ENCODE measurements at places on chromosomes 2 and 18.

DNA sequence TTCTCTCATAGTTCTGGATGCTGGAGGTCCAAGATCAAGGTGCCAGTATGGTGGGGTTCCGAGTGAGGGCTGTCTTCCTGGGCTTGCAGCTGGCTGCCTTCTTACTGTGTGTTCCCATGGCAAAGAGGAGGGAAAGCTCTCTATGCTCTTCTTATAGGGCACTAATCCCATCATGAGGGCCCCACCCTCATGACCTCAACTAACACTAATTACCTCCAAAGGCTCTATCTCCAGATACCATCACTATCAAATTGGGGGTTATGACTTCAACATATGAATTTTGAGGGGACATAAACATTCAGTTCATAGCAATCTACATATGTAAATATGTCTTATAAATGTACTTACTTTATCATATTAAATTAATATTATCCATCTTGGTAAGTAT, 274.5 kb upstream of the SESTD1 start:
- no peak for DNase-seq

DNA sequence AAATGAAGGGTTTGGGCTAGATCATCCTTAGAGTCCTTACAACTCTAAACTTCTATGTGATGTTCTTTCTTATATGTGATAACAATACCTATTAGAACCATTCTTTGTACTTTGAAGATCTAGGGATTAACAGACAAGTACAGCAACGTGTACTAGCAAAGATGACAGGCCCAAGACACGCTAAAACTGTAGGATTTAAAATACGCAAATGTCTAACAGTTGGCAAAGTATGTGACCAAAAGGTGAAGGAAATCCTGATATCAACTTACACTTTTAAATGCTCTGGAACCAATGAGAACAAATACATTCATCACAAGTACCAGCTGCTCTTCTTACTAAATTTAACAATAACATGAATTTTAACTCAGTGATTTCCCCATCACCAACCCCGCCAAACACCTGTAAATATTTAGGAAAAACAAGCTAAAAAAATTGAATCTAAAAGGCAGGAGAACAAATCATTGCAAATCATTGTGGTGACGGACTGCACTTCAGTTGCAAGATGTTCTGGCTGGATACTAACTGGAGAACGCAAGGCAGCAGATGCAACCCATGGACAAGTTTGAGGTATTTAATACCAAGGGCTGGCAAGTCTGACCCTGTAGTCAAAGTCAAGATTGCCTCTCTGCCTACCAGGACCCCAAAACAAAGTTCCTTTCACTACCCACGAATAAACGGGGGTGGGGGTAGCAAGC, 1.4 kb downstream of the ANKRD44 start:
- no peak for DNase-seq

DNA sequence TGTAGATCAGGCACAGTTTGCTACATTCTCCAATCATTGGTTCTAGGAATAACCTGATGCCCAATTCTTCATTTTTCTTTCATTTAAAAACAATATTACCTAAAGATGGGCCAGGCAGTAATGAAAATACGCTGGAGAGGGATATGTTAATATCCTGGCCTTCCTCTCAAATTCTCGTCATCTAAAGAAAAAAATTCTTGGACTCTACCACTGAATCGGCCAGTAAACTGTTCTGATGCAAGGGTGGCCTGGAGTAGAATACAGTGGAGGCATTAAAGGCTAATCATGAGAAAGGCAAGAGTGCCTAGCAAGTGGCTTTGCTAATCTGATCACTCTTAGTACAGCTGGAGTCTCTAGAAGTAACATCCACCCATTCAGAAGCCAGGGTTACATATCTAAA, 157.7 kb downstream of the ANTXR1 start:
- DNase-seq: no peak

GRCh38 chr2:175004730-175004979, 526 bp downstream of the CHN1 start:
- DNase-seq: no peak

- no peak for DNase-seq
These were observed 333.0 kb downstream of the IRS1 start for GRCh38 chr2:226466589-226466988.

DNA sequence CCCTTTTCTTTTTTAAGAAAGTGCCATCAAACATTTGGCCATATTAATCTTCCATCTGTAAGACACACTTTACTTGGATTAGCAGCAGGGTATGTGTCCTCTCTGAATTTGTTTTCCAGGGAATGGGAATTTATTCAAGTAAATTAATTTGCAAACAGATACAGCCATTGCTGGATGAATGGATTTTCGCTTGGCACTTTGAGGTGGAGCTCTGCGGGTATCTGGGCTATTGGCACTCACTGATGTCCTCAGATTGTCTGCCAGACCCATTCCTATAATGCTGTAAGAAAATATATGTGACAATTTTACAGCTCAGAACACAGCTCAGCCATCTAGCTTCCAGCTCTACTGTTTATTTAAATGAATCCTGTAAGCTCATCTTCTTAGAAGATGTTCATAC, 201.2 kb upstream of the CDH20 start:
- DNase-seq: no peak

- no peak for DNase-seq
These were observed 7.8 kb upstream of the ANXA4 start for GRCh38 chr2:69734035-69734611.

- DNase-seq: no peak
These were observed 224.2 kb downstream of the CDH2 start for GRCh38 chr18:27952741-27953140.

GRCh38 chr2:5825686-5826085, 133.5 kb downstream of the SOX11 start:
- DNase-seq: no peak

DNA sequence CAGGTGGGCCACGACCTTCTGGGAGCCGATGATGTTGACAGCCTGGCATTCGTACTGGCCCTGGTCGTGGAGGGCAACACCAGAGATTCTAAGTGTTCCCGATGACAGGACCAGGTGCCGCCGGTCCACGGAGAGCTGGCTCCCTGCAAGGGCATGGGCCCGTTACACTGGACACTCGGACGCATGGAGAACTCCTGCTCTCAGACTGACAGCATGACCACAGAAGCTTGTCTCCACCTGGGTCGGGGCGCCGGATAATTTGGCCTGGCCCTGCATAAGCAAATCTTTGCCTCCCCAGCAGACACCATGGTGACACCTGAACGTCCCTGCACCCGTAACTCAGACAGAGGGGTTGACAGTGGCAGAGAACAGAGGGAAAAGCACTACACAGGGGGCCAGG, 80.7 kb downstream of the PXDN start:
- DNase-seq: no peak

- no peak for DNase-seq
These were observed 48.1 kb upstream of the SETBP1 start for GRCh38 chr18:44632469-44633145.
